ENCODE measurements at places on chromosomes 11 and 22.

DNA sequence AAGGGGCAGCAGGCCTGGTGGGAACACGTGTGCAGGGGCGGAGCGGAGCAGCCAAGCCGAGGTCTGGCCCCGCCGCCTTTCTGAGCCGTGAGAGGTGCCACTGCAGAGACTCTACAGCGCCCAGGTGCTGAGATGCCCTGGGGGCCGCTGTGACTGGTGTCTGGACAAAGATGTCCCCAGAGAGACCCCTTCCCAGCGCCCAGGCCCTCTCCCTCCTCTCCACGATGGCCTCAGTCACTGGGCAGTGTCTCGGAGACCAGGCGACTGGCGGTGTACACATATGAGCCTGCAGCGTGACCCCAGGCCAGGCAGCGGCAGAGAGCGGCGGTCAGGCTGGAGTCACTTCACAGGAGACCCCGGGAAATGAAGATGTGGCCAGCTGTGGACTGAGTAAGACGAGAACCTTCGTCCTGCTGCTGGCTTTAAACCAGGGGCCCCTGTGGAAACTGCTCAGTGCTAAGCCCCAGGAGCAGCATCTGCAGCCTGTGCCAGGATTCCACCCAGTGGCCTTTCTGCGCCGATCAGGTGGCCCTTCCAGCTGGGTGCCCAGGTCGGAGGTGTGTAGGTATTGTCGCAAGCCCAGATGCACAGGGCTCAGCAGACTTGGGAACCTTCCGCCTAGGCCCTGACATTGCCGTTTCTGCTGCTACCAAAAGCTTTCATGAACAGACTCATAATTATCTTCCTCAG, 34.7 kb downstream of the MOB2 start:
- no peak for DNase-seq

DNA sequence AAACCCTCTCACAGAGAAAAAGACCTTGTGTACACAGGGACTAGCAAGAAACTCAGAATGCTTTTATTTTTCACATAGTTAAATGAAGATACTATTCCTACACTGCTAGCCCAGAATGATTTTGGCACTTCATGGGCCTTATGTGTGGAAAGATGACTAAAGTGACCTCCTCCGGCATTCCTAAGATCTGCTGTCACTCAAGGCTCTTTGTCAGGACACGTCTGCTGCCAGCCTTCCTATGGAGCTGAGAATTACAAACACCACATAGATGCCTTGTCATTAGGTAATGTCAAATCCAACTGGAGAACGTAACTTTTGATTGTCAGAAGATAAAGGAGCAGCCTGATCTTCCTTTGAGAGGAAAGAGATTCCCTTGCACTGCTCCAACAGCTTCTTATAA, 249.1 kb downstream of the FAT3 start:
- no peak for DNase-seq

DNA sequence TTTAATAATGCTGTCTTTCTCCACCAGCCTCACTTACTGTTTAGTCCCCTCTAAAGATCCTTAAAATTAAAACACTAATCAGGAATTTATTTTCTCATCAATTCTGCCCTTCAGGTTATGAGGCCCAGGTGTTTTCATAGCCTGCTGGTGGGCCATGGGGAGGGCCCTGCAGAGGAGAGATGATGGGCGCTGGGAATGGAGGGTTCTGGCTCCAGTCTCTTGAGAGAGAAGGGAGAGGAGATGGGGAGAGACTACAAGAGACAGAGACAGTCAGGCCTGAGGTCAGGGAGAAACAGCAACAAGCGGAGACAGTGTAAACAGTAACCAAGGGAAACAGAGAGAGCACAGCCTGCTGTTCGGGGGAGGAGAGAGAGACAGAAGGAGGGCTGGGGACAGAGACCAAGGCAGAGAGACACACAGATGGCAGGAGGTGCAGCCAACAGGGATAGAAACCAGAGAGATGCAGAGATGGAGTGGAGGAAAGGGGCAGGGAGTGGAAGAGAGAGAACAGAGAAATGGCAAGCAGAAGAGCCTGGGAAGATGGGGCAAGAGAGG, 187.3 kb upstream of the SYT13 start:
- no peak for DNase-seq

DNA sequence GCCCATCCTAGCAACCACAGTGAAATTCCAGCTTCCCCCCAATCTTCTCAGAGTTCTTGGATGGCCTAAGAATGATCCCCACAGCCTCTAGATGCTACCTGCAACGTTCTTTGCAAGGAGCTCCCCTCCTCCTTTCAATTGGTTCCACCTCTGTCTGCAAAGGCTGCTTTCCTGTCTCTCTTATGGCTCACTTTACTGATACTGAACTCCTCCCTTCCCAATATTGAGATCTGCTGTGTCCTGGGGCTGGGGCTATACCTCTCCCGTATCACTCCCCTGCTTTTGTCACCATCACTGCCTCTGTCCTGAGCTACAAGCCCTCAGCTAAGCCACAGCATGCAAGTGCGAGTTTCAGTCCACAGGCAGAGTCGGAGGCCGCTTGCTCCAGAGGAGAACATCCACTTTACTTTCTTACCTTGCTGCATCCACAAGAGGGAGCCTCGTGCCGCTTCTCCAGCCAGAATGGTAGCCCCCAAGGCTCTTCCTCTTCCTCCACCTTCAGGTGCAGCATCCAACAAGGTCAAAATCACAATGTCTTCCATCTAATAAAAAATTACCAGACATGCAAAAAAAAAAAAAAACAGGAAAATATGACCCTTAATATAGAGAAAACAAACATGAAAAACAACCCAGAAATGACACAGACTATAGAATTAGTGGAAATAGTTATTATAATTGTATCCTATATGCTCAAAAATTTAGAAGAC, 48.6 kb upstream of the TMEM45B start:
- no peak for DNase-seq
